ENCODE measurements at places on chromosomes 16 and 17. TPM values are rescaled to one million over a fixed set of nuclear protein-coding genes. Genes with fewer than 3 reads are reported as not detected.

GRCh38 chr17:50146927-50147665 is 3.4 kb downstream of the PPP1R9B start:
- no peak for DNase-seq

DNA sequence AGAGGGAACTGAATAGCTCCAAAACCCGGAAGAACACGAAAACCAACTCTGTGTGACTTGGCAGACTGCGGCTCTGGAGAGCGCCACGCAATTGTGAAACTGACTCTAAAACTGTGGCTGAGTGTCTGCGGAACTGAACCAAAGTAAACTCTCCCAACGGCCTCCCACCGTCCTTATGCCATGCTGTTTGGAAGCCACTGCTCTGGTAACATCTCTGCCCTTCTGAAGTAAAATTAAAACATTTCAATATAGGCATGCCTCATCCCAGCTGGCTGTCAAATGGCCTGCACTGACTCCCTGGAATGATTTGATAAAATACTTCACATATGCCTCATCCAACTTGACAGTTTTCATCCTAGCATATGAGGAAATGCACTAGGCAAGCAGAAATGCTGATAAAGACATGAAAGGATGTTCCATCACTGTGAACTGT is 70.2 kb downstream of the PARN start:
- DNase-seq: no peak

DNA sequence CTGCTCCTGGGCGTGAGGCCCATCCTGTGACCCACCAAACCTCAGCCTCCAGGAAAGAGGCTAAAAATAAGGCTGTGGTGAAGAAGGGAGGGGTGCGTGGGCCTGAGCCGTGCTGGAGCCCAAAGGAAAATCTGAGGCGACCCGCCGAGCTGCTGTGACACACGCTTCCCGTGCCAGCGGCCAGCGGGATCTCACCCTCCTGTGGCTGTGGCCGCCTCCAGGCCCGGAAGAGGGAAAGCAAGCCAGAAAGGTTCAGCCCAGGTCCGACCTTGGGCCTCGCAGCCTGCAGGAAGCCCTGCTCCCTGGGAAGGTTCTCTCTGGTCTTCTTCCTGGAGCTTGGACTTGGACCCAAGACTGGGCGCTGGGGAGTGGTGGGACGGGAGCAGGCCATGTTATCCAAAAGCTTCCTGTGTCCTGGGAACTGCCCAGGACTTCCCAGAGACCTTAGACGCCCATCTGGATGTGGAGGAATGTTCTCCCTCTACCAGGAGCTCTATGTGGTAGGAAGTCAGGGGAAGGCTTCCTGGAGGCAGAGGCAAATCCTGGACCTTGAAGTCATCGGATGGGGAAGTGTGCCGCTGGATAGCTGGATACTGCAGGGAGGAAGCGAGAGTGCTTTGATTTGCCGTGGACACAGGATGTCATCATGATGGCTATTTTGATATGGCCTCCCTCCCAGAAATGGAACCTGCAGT is 11.4 kb downstream of the SPNS2 start:
- DNase-seq: no peak

Gene PGAP3
- total RNA-seq: 11.2 TPM

- no peak for DNase-seq
Observed at GRCh38 chr17:80716986-80717719, 172.5 kb downstream of the RPTOR start.

Gene FOXC2
- 1.0 TPM for total RNA-seq

Measured in tongue (tissue), 3 donors.